GM23248 (cell line): ENCODE measurements at places on chromosomes 3 and 15. TPM values are rescaled to one million over a fixed set of nuclear protein-coding genes. Genes with fewer than 3 reads are reported as not detected.

DNA sequence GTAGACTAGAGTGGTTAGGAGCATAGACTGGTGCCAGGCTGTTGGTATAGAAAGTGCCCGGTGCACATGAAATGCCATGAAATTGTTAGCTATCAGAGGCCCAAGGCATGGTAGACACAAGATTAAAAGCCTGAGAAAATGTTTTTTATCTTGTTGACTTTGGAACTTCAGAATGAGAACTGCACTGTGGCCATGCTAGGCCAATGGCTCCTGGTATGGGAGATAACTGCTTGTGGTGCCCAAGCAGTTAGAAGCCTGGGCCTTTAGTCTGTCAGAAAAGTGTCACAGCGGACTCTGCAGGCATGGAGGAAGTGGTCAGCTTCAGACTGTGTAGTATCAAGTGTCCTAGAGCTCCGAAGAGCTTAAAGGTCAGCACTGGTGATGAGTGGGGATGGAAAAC lies 11.9 kb downstream of the FYCO1 start:
- H3K4me1 ChIP-seq = peaks cover 49% of the 10 kb centered on the region
- no peaks in the 10 kb centered on the region for H3K27me3 ChIP-seq
- no peak overlapping the region for H3K27ac ChIP-seq
- no peak overlapping the region for H3K4me3 ChIP-seq

- H3K4me1 ChIP-seq = no peaks in the 10 kb centered on the region
- peaks cover 67% of the 10 kb centered on the region for H3K27me3 ChIP-seq
- H3K4me3 ChIP-seq = no peak overlapping the region
- no peaks in the 10 kb centered on the region for H3K36me3 ChIP-seq
- no peak overlapping the region for H3K27ac ChIP-seq
Measured at GRCh38 chr3:194166682-194167479, 30.9 kb downstream of the HES1 start.

GRCh38 chr3:114623420-114624046 lies 329.7 kb downstream of the TIGIT start:
- H3K27ac ChIP-seq = peak overlapping the region; percentile 98
- no peaks in the 10 kb centered on the region for H3K27me3 ChIP-seq
- no peaks in the 10 kb centered on the region for H3K36me3 ChIP-seq
- peaks cover 58% of the 10 kb centered on the region for H3K4me1 ChIP-seq
- DNase-seq = peak; percentile 48
- H3K4me3 ChIP-seq = peak overlapping the region; percentile 82

The GOLGA6B gene
- total RNA-seq = not detected in 2 replicates

The AP3B2 gene
- 0.63 and 0.86 TPM in 2 replicates for total RNA-seq
